ENCODE measurements at places on chromosomes 12 and 14.

DNA sequence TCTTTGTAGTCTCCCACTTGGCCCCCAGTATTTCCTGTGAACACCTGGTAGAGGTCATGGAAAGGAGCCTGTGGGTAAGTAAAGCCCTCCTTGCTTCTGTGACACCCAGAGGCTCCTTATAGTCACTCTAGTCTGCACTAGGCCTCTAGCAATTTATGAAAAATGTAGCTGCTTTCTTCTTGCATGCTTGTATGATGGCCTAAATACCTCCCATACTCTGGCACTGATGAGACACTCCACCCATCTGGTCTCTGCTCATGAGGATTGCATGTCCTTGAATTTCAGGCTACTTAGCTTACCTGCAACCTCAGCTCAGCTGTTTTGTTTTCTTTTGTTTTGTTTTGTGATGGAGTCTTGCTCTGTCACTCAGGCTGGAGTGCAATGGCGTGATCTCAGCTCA is 4.6 kb upstream of the A2ML1 start:
- no peak for DNase-seq

DNA sequence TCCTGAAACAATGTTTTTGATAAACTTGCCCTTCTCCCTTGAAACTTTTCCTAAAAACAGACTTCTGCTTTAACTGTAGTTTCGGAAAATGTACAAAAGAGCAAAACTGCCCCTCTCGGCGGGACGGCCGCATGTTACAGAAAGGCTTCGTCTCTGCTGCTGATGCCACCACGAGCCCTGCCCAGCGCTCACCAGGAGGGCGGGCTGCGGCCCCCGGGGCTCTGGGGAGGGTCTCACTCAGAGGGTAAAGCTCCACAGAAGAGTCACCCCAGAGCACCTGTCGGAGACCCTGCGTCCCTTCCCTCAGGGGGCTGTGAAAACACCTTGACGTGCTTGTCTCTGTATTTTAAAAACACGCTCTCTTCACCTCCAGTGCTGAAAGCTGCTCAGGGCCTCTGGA is 12.5 kb upstream of the GOLGA3 start:
- DNase-seq, result no peak

- DNase-seq, result no peak
Measured at GRCh38 chr12:111359231-111359913, 9.5 kb downstream of the PHETA1 start.

- no peak for DNase-seq
Measured at GRCh38 chr12:23585782-23586163, 363.7 kb downstream of the SOX5 start.

DNA sequence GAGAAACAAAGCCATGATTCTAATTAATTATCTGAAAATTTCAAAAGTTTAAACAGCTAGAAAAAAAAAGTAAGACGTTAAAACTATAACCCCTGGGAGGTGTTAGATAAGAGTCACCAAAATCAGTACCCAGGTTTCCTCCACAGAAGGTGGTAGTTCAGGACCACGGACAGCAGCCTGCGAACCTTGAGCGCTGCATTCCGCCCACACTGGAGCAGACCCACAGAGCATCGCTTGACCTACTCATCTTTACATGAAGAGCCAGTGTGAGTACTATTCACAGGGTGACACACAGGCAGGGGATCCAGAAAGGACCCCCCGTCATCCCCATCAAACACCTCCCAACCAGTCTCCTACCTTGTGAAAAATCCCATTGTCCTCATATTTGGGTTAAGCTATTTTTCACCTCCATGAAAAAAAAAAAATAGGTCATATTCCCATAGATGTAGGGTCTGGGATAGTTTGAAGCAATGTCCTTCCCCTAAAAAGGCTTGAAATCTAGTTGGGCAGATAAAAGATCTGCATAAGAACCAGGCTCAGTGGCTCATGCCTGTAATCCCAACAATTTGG is 8.8 kb upstream of the CHGA start:
- DNase-seq, result no peak

GRCh38 chr14:24783791-24784190 is 149.8 kb upstream of the GZMB start:
- no peak for DNase-seq

DNA sequence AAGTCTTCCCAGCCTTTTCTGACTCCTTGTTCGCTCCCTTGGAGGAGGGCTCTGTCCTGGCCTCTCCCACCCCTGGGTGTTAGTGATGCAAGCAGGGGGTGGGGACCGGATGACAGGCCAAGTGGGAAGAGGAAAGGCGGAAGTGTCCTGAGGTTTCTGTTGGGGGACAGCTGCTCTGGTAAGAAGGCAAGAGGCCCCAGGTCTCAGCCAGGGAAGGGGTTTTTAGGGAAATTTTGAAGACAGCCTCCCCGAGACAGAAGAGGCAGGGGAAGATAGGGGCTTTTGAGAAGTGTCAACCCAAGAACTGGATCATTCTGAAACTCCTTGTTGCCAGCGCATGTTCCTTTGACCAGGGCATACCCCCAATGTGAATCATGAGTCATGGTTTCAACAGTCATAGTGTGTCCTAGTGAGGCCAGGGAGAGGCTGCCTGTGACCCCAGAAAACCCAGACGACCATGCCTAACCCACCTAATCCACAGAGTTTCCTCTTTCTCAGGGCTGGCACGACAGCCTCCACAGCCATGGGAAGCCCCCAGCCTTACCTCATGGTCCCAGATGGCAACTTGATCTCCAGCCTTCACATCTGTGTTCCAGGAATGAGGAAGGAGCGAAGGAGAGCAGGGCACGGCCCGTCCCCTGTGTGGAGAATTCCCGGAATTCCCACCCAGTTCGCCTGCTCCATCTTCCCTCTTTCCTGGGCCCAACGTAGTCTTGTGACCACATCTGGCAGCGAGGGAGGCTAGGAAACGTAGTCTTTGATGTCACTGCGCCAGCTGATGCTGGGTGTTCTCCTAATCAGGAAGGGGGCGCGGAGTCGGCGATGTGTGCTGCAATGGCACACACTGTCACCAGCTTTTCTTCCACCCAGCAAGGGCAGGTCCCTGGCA is 4.9 kb upstream of the GPR132 start:
- no peak for DNase-seq

GRCh38 chr14:96060186-96060933 is 21.2 kb downstream of the C14orf132 start:
- DNase-seq, result no peak

GRCh38 chr14:87892763-87893162 is 100.2 kb downstream of the GALC start:
- DNase-seq, result no peak

DNA sequence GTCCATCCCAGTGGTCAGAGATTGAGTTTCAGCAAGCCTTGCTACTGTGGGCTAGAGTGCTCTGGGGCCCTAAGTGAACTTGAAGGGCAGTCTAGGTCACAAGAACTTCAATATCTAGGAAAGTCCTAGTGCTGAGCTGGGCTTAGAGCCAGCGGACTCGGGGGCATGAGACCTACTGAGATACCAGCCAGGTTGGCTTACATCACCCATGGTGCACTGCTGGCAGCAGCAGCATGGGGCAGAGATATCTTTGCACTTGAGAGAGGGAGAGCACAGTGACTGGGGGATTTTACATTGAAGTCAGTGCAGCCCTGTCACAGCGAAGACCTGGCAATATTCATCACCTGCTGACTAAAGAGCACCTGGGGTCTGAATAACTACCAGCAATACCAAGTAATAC is 158.3 kb upstream of the PRKD1 start:
- no peak for DNase-seq

GRCh38 chr12:107702106-107702505 is 16.5 kb downstream of the PWP1 start:
- no peak for DNase-seq

DNA sequence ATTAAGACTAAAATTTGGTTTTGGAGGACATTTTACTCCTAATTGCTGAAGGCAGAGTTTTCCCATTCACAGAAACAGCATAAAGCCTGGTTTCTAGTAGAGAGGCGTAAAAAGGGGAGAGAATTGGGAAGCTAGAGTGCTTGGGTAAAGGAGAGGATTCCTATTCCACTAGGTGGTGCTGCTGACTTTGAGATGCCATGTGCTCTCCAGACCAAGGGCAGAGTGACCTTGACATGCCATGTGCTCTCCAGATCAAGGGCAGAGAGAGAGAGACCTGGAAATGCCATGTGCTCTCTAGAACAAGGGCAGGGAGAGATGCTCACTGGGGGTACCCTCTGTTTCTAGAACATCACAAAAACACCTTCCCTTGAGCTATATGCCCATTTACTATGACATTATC is 176.2 kb upstream of the PDZRN4 start:
- no peak for DNase-seq

DNA sequence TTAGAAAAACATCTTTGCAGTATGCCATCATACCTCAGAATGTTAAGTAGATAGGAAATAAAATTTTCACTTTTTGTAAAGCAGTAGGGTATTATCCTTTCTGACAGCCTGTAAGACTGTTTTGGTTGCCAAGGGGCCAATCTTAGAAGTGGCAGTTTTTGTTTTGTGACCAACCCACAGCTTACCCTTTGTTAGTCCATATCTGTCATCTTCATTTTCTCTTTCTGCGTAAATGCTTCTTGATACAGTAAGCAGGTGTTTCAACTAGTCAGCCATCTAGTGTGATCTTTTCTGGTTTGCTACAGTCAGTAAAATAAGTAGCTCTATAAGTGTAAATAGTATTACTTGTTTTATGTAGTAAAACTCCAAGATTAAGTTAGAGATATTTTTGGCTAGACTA is 8.8 kb downstream of the PPM1A start:
- DNase-seq, result no peak

DNA sequence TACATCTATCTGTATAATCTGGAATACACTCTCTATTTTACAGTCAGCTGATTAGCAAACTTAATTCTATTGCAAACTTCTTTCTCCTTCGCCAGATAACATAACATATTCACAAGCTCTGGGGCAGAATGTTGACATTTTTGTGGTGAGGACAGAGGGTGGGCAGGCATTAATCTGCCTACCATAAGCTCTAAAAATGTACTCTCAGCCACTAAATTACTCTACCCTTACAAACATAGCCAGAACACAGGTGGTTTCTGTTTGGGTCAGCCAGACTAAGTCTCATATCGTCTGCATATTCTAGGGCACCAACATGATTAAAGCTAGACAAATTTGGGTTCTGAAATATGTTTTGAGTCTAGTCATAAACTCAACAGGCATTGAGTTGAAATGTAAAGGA is 90.1 kb downstream of the SLC6A15 start:
- no peak for DNase-seq

DNA sequence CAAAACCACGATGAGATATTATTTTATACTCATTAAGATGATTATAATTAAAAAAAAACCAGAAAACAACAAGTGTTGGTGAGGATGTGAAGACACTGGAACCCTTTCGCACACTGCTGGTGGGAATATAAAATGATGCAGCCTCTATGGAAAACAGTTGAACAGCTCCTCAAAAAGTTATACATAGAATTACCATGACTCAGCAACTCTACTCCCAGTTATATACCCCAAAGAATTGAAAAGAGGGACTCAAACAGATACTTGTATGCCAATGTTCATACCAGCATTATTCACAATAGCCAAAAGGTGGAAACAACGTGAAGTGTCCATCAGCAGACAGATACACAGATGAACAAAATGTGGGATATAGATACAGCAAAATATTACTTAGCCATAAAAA is 53.1 kb downstream of the TAOK3 start:
- no peak for DNase-seq

DNA sequence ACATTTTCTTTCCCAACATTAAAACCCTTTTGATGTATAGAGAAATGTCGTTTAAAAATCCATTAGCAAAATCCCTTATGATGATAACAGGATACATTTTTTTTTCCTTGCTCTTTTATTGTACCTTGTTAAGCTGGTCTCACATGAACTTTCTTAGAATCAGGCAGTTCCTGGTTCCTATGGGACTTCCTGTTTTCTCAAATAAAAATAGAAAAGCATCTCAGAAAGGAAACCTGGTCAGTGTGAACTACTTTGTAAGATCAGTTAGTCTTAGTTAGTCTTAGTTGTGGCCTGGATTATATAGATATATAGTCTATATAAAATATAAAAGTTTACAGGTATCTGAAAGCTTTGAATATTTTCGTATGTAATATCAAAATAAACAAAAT is 40.3 kb downstream of the LEMD3 start:
- DNase-seq, result no peak

DNA sequence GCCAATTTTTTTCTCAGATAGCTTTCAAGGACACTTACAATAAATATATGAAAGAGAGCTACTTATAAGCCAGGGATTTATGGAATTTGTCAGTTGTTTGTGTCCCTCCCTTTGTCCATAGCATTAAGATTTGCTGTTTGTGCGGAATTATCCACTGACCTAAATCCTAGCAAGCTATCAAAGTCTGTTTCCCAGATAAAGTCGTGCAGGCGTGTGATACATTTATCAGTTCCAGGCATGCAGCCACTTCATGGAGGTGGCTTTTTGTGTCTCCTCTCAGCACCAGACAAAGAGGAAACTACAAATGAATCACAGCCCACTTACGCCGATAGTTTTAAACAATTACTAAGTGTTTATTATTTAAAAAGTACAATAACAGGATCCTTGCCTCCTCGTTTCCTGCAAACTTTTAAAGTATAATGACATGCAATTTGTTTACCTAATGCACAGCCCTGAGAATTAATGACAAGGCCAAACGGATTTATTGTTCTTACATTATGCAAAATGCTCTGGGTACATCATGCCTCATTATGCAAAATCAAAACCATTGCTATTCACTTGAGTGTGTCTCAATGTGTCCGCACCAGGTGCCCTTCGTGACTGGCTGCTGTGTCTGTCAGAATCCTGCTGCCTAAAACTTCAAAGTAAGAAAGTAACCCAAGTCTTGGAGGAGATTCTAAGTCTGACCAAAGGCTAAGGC is 423.2 kb downstream of the GLT1D1 start:
- DNase-seq, result no peak

DNA sequence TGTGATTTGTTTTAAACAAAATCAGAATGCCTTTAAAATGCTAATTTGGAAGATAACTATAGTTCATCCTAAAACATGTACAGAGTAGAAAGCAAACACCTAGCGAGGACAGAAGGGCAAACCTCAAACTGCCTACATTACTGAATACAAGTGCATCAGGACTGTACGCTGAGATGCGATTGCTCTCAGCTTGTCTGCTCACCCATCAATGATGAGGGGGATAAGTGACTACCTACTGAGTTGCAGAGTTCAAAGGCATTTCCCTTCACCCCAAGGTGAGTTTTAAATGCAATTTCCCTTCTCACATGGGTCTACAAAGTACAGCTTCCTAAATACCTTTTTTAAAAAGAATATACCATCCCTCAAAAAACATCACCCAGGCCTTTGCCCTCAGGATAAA is 52.9 kb downstream of the PHLDA1 start:
- DNase-seq, result no peak

GRCh38 chr14:99236386-99237138 is 35.4 kb downstream of the BCL11B start:
- no peak for DNase-seq
